Lung (tissue), 17 donors: ENCODE measurements at places on chromosomes 16 and 17.

- DNase-seq, result no peak
Measured at GRCh38 chr17:59342681-59343131, 11.3 kb downstream of the YPEL2 start.

DNA sequence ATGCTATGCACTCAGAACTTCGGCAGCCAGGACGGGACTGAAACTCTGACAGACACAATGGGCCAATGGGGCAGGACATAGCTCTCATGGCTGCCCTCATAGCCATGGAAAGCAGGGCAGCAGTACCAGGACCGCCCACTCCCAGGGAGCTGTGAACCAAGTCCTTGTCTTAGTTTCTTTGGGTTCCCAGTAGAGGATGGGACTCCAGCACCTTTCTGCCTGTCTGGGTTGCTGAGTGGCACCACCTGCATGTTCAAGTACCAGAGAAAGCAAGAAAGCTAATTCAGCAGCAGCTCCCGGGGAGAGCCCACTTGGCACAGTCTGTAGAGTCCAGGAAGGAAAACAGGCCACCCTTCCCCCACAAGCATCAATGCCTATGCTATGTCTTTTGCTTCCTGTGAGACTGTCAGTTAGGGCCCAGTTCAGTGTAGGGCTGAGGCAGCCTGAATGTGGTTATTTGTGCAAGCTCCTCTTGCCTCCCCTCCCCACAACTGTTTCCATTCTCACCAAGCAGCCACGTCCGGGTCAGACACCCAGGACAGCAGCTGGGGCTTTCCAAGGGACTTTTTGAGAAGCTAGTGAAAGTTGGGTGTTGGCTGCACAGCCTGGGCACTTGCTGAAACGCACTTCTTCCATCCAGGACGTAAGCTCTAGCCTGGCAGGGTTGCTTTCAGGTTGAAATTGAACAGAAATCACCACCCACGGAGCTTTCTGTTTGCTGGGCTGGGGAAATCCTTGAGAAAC is 7.8 kb downstream of the SUPT4H1 start:
- DNase-seq, result peak; percentile 20

- no peak for DNase-seq
Measured at GRCh38 chr16:83185902-83186301, 559.1 kb downstream of the CDH13 start.

DNA sequence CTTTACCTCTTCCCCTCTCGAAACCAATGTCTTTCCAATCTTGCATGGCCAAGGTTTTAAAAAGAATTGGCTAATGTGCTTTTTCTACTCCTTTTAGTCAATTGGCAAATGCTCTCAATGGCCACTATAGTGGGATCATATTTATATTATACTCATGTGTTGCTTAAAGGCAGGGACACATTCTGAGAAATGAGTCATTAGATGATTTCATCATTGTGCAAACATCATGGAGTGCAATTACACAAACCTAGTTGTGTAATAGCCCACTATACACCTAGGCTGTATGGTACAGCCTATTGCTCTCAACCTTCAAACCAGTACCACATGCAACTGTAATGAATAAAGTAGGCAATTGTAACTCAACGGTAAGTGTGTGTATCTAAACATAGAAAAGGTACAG is 180.9 kb downstream of the HS3ST3A1 start:
- DNase-seq, result no peak

GRCh38 chr17:6070913-6071511 is 833 bp downstream of the WSCD1 start:
- DNase-seq, result peak; percentile 24

- no peak for DNase-seq
Measured at GRCh38 chr16:12300490-12300889, 324.0 kb downstream of the SNX29 start.
